ENCODE measurements at places on chromosomes 2 and 18. TPM values are rescaled to one million over a fixed set of nuclear protein-coding genes. Genes with fewer than 3 reads are reported as not detected.
A peak's percentile ranks its signal among the peaks of the same experiment; 100 is the strongest.

GRCh38 chr18:72412927-72413326 lies 131.2 kb downstream of the CBLN2 start:
- no peaks in the 10 kb centered on the region for H3K27me3 ChIP-seq
- H3K4me1 ChIP-seq, result no peaks in the 10 kb centered on the region
- H3K27ac ChIP-seq, result no peak overlapping the region
- no peaks in the 10 kb centered on the region for H3K36me3 ChIP-seq
- H3K4me3 ChIP-seq, result no peak overlapping the region

- H3K36me3 ChIP-seq, result no peaks in the 10 kb centered on the region
- H3K27ac ChIP-seq, result no peak overlapping the region
- H3K27me3 ChIP-seq, result no peaks in the 10 kb centered on the region
- no peaks in the 10 kb centered on the region for H3K4me1 ChIP-seq
- no peak for DNase-seq
Observed at GRCh38 chr2:196601430-196602306, 37.8 kb upstream of the CCDC150 start.

GRCh38 chr2:11932962-11933361 lies 186.5 kb downstream of the LPIN1 start:
- H3K4me3 ChIP-seq, result no peak overlapping the region
- H3K27ac ChIP-seq, result no peak overlapping the region
- DNase-seq, result no peak

DNA sequence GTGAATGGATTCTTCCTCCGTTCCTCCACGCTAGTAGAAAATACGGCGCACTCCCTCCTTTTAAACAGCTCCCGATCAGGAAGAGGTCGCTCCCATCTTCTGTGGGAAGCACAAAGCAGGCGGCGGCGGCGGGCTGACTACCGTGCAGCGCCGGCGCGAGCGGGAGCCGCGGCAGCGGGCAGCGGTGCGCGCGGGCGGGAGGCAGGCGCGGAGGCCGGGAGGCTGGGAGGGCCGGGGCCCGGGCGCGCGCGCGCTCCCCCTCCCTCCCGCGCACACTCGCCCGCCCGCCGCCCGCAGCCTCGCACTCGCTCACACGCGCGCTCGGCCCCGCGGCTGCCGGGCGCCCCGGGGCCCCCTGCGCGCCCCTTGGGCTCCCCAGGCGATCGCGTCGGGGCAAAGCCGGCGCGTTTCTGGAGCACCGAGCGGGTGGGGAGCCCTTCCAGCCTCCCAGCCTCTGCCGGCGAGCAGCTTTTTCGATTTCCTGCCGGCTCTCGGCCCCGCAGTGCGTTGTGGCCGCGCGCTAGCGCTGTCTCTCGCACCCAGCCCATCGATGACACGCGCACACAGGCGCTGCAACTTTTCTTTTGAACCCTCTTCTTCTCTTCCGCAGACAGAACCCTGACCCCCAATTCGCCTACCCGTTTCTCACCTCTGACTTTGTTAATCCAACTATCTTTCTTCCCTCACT lies at the start of gene SLC8A1:
SLC8A1 (minus strand) TSS at position 173 of the 688 bp plus-strand sequence.
- H3K4me1 ChIP-seq, result peaks cover 12% of the 10 kb centered on the region
- peak within 1 kb of the TSS; percentile 25 for H3K4me3 ChIP-seq
- H3K27ac ChIP-seq, result no peak within 1 kb of the TSS
- H3K27me3 ChIP-seq, result peaks cover 4% of the 10 kb centered on the region

DNA sequence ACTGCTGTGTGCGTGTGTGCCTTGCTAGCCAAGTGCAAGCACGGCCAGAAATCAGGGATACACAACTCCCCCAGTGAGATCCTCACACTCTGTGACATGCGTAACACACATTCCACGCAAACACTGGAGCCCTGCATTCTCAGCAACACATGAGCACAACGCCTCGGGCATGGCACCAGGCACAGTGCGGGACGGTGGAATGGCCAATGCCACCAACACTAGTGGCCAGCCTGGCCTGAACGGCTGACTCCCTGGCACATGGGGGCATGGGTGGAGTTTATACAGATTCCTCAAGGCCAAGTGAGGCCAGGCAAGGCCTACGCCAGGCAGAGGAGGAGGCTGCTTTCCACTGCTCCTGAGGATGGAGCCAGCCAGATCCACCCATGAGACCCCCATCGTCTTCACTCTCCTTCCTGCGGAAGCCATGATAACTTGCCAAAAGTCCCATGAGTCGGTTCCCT lies 56.2 kb downstream of the ANKMY1 start:
- H3K4me1 ChIP-seq, result peaks cover 6% of the 10 kb centered on the region
- H3K4me3 ChIP-seq, result no peak overlapping the region
- no peak for DNase-seq
- H3K27ac ChIP-seq, result no peak overlapping the region
- no peaks in the 10 kb centered on the region for H3K27me3 ChIP-seq
- H3K36me3 ChIP-seq, result peaks cover 16% of the 10 kb centered on the region

DNA sequence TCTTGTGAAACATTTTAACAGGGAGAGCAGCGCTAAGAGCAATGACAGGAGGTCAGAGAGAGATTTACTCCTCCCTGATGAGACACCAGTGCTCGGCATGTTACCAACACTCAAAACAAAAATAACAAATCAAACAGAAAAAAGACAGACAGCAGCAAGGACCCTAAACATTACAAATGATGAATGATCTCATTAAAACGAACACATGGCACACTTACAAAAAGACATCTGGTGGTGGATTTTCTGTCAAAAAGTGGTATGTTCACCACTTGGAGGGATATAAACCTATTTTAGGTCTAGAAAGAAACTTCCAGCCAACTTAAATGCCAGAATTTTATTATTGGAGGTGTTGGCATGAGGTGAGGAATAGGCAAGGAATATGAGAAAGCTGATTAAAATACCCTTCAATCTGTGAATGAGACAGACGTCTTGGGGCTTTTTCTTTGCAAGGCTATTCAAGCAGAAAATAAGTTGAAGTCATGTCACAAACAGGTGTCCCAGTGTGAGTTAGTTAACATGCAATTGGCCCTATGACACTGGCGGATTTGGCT lies 112.8 kb downstream of the PRELID3A start:
- no peaks in the 10 kb centered on the region for H3K36me3 ChIP-seq
- H3K27me3 ChIP-seq, result no peaks in the 10 kb centered on the region
- DNase-seq, result no peak
- H3K27ac ChIP-seq, result no peak overlapping the region
- H3K4me1 ChIP-seq, result no peaks in the 10 kb centered on the region
- no peak overlapping the region for H3K4me3 ChIP-seq

DNA sequence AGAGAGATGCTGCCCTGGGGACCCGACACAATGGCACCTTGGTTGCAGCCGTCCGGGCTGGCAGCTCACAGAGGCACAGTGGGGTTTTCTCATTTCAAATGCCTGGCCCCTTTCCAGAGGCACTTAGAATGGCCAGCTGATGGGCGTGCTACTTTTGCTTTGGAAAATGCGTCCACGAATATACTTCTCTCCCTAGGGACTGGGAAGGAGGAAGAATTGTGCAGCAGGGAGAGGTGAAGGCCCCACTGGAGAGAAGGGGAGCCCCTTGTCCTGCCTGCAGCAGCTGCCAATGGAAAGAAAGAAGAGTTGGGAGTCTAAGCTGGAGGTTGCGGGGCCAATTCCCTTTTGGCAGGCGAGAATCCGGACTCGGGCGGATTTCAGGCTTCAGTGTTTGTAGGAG lies 1.1 kb upstream of the MAL start:
- DNase-seq, result no peak
- no peak overlapping the region for H3K4me3 ChIP-seq
- H3K4me1 ChIP-seq, result peaks cover 15% of the 10 kb centered on the region
- H3K36me3 ChIP-seq, result no peaks in the 10 kb centered on the region
- no peak overlapping the region for H3K27ac ChIP-seq
- H3K27me3 ChIP-seq, result peaks cover 7% of the 10 kb centered on the region

GRCh38 chr18:55576001-55576400 lies 12.0 kb downstream of the TCF4 start:
- no peak overlapping the region for H3K27ac ChIP-seq
- peaks cover 7% of the 10 kb centered on the region for H3K4me1 ChIP-seq
- H3K27me3 ChIP-seq, result no peaks in the 10 kb centered on the region
- peak; percentile 25 for DNase-seq

DNA sequence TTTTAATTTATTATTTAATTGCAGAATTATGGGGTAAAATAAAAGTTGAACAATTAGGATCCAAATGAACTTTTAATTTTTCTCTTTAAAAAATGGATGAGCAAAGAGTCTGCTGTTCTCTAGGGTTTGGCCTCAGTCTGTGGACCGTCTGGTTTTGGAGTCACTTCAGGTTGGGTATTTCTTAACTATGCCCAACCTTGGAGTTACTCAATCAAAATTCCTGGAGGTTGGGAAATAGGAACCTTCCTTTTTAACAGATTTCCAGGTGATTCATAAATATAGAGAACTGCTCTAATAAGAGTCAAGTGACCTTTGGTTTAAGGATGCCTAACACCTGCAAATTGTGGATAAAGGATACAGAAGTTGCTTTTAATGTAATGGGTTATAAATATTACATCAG lies 241.5 kb upstream of the GCFC2 start:
- no peak overlapping the region for H3K4me3 ChIP-seq
- no peak for DNase-seq
- H3K27me3 ChIP-seq, result no peaks in the 10 kb centered on the region
- no peaks in the 10 kb centered on the region for H3K36me3 ChIP-seq
- no peaks in the 10 kb centered on the region for H3K4me1 ChIP-seq

GRCh38 chr2:57278451-57278850 lies 768.2 kb upstream of the VRK2 start:
- no peaks in the 10 kb centered on the region for H3K27me3 ChIP-seq
- H3K36me3 ChIP-seq, result no peaks in the 10 kb centered on the region
- no peak overlapping the region for H3K4me3 ChIP-seq

GRCh38 chr18:73707035-73707434 lies 440.6 kb downstream of the FBXO15 start:
- H3K4me1 ChIP-seq, result no peaks in the 10 kb centered on the region
- H3K36me3 ChIP-seq, result no peaks in the 10 kb centered on the region
- no peaks in the 10 kb centered on the region for H3K27me3 ChIP-seq
- DNase-seq, result no peak
- no peak overlapping the region for H3K27ac ChIP-seq
- H3K4me3 ChIP-seq, result no peak overlapping the region

- H3K4me3 ChIP-seq, result peak overlapping the region; percentile 92
- peaks cover 76% of the 10 kb centered on the region for H3K4me1 ChIP-seq
- no peaks in the 10 kb centered on the region for H3K36me3 ChIP-seq
- no peaks in the 10 kb centered on the region for H3K27me3 ChIP-seq
- DNase-seq, result peak; percentile 70
- peak overlapping the region; percentile 91 for H3K27ac ChIP-seq
Observed at GRCh38 chr2:224946895-224947294, 95.4 kb downstream of the DOCK10 start.

DNA sequence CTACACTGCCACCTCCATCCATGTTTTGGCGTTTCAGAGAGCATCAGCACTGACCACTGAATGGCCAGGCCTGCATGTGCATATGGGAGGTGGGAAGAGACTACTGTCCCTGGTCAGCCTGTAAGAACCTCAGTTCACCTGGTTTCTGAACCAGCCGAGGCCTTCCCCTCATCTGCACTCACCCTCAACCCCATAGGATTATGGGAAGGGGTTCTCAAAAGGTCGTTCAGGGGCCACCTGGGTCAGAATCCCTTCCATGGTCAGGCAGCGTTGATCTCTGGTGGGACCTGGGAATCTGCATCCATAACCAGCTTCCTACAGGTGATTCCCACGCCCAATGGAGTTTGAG lies 36.7 kb downstream of the TET3 start:
- H3K4me1 ChIP-seq, result peaks cover 31% of the 10 kb centered on the region
- no peaks in the 10 kb centered on the region for H3K27me3 ChIP-seq
- H3K36me3 ChIP-seq, result no peaks in the 10 kb centered on the region
- DNase-seq, result no peak
- no peak overlapping the region for H3K4me3 ChIP-seq

- no peak overlapping the region for H3K27ac ChIP-seq
- DNase-seq, result no peak
- H3K4me1 ChIP-seq, result no peaks in the 10 kb centered on the region
- H3K4me3 ChIP-seq, result no peak overlapping the region
- H3K27me3 ChIP-seq, result no peaks in the 10 kb centered on the region
Observed at GRCh38 chr2:18788592-18788991, 199.2 kb upstream of the NT5C1B start.

DNA sequence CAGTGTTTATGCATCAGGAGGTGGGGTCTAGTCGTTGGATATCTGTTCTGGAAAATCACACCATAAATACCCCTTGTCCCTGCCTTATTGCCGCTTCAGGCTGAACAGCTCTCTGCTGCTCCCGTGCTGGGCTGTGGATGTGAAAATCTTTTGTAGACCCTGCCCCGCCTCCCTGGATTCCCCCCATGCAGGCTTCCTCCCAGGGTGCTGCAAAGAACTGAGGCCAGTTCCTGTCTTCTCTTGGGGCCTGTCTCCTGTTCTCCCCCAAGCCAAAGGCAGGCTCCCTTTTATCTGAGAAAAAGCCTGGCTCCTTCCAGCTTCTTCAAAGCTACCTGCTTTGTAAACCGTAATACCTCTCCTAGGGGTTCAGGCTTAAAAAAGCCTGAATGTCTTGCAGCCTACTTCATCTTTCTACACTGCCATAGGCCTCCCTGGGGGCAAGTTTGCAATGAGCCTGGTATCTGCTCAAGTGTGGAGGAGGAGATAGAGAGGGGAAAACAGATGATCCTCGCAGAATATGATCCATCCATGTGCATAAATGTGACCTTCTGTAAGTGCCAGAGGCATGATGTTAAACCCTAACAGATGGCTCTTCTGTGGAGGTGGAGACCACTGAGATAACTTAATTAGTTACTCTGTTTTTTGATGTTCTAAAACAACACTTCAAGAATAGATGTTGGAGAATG lies 55.3 kb downstream of the VWA3B start:
- no peaks in the 10 kb centered on the region for H3K4me1 ChIP-seq
- no peaks in the 10 kb centered on the region for H3K36me3 ChIP-seq
- H3K27me3 ChIP-seq, result no peaks in the 10 kb centered on the region
- no peak overlapping the region for H3K27ac ChIP-seq

DNA sequence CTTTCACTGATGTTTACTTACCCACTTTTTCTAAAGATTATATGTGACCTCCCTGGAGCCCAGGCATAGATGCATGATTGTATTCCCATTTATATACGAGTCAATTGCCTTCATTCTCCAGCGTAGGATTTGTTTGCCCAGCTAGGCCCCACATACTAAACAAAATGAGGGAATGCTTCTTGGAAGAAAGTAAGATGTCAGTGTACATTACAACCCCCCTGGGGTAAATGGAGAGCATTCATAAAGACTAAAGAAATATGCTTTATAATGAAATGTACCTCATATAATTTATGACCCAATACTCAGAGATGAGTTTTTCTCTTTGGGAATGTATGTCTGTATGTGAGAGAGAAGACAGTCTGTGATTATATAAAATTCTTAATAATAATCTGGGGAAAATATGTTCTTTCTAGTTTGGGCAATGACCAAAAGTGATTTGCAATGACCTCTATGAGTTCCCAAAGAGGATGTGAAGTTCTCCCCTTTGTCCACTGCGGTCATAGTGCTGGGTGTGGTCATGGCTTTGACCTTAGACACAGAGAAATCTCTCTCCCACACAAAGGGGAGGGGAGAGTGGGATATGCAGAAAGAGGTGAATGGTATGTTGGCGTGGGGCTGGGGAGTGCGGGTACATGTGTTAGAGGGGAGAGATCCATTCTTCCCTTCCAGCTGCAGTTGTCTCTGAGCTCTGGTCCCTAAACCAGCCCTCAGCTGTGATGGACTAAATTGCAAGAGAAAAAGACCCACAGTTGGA lies 175.6 kb downstream of the EN1 start:
- H3K27me3 ChIP-seq, result no peaks in the 10 kb centered on the region
- no peak overlapping the region for H3K27ac ChIP-seq

Gene RFTN2
- not detected for total RNA-seq

Gene KRCC1
- 27.1 TPM for total RNA-seq

Gene EML6
- total RNA-seq, result 47.2 TPM

Gene COL4A3
- total RNA-seq, result 43.9 TPM

Gene EGR4
- total RNA-seq, result 0.30 TPM

Gene RTKN
- 10.5 TPM for total RNA-seq

Gene GKN2
- total RNA-seq, result not detected

Gene CCDC148
- total RNA-seq, result not detected

Gene ATP9B
- total RNA-seq, result 71.7 TPM

Gene SLC4A5
- total RNA-seq, result 9.7 TPM

Gene UGT1A5
- not detected for total RNA-seq

All from B cell (primary cell).